ENCODE measurements at places on chromosomes 3 and 15. TPM values are rescaled to one million over a fixed set of nuclear protein-coding genes. Genes with fewer than 3 reads are reported as not detected.

SERPINI1 gene
- total RNA-seq, result 4.0 TPM

IL17RB gene
- total RNA-seq, result 0.88 TPM

CTXN2 gene
- not detected for total RNA-seq

CA12 gene
- total RNA-seq, result 4.7 TPM

HYAL1 gene
- 5.8 TPM for total RNA-seq

RTP3 gene
- not detected for total RNA-seq

ATP10A gene
- total RNA-seq, result 7.0 TPM

GAP43 gene
- total RNA-seq, result not detected

PRR20G gene
- not detected for total RNA-seq

IL17RE gene
- total RNA-seq, result 6.9 TPM

MTFMT gene
- 31.6 TPM for total RNA-seq

DNAH1 gene
- 4.6 TPM for total RNA-seq

Data from thyroid gland (tissue), 4 donors.